Naive thymus-derived CD4-positive, alpha-beta T cell (primary cell): ENCODE measurements at places on chromosomes 13 and 19.

DNA sequence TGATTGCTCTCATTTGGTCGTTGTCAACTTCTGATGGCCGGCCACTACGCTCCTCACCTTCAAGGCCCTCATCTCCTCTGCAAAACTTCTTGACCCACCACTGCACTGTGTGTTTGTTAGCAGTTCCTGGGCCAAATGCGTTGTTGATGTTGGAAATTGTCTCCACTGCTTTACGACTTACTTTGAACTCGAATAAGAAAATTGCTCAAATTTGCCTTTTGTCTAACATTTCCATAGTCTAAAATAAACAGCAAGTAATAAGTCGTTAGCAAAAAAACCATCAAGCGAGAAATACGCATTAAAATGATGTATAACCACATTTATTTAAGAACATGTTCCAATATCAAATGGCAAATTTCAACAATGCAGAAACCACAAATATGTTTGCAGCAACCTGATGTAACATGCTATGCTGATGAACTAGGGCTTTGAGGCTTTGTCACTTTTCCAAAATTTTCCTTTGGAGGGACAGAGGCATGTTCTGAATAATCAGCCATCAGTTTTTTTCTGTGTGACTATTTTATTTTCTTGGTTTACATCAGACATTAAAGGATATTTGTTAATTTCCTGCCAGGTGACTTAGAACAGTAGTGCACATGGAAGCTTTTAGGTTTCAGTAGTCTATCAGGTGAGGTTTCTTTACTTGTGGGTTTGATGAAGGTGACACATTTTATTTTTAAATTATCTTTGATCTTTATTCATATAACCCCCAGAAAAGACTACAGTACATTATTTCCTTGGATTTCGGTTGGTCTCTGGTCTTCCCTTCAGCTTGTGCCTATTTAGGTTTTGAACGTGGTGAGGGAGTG, 74.7 kb upstream of the TEX29 start:
- no peak for DNase-seq

DNA sequence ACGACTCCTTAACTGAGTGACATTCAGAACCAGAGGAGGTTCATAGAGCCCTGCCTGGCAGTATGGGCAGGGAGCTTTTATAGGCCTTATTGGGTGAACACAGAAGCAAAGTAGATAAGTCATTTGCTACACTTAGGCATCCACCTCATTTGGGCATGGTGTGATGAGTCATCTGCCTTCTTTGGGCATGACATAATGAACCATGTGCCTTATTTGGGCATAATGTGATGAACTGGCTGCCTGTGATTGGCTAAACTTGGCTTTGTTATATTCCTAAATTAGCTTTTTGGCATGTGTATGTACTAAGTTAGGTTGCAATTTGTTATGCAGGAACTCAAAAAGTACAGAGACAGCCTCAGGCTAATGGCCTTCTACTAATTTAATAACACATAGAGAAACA, 2210.2 kb upstream of the PCDH20 start:
- DNase-seq = no peak

GRCh38 chr19:39110263-39110967, 15.2 kb upstream of the PAK4 start:
- peak; percentile 33 for DNase-seq

GRCh38 chr13:39362652-39363381, 240.2 kb downstream of the LHFPL6 start:
- no peak for DNase-seq

DNA sequence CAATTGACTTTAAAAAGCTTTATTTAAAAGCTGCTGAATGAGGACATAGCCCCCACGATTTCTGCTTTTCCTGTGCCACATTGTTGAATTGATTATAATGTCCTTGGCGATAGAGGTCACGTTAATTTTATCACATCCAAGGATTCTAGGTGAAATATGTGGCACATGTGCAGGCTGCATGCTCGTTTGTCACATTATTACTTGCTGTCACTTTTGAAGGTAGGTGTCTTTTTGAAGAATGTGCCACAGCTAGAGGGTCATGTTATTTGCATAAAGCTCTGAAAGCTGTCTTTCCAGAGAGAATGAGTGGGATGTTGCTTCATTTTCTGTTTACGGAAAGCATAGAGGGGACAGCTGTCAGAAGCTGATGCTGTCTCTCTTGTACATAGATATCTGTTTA, 927.6 kb upstream of the ATXN8OS start:
- no peak for DNase-seq

DNA sequence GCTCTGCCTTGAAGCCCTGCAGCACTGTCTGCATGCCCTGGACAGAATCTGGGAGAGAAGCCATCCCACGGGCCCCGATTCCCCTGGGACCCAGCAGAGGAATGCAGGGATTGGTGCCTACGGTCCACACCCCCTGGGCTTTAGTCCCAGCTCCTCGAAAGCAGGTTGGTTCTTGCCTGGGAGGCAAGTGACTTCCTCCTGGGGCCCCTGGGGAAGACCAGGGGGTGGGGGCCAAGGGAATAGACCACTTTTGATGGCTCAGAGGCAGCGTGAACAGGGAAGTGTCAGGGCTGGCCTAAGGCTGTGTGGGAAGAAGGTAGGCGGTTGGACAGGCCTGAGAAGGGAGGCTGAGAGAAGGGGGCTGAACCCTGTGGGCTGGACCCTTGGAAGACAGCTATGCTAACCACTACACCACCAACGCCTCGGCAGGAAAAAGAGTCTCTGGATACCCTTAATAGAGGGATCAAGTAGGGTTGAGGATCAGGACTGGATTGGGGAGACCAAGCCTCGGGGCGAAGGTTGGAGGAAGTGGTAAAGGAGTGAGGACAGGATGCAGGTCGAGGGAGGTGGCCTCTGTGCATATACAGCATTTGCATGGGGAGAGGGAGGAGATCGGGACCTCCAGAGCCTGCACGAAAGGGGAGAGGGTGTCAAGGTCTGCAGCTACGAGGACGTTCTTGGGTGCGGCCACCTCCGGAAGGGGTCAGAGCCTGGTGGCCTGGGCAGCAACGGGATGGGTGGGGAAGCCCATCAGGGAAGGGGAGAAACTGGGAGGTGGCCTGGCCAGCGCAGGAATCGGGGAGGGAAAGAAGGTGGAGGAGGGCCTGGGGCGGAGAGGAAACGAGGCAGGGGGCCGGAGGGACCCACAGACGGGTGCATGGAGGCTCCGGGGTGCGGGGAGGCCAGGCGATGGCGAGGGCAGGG, 709 bp downstream of the DPP9 start:
- DNase-seq = no peak

DNA sequence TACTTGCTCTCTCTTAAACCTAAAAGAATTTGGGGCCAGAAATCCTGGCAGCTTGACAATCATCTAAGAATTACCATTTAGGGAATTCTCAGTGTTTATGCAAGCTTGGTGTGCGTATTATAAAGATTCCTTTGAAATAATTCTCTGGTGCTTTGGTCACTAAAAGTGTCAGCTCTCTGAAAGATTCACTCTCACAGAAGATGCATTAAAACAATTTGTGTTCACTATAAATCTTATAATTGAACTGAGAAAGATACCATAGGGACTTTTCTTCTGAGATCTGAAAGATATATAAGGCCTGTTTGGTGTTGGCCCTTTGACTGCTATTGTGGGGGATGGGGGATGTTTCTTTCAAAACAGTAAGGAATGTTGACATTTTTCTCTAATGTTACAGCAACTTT, 27.3 kb downstream of the EPSTI1 start:
- no peak for DNase-seq

DNA sequence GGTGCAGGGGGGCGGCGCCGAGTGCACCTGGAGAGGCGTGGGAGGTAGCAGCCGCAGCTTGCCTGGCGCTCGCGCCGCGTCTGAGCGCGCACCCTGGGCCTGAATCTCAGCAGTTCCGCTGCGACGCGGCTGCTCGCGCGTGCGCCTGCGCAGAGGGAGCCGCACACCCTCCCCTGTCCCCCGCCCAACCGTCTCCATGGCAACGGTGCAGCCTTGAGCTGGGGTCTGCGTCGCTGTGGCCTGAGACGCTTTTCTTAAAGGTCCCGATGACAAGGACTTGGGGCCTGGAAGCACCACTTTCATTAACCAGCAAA, at the start of gene PNMA8B:
Gene PNMA8B (minus strand): TSS at position 82 of the 314 bp plus-strand sequence. CDS start 402 bp downstream, outside the sequence.
- DNase-seq = peak; percentile 67

- DNase-seq = peak; percentile 30
Measured at GRCh38 chr19:45153339-45154063, 7.3 kb downstream of the NKPD1 start.

DNA sequence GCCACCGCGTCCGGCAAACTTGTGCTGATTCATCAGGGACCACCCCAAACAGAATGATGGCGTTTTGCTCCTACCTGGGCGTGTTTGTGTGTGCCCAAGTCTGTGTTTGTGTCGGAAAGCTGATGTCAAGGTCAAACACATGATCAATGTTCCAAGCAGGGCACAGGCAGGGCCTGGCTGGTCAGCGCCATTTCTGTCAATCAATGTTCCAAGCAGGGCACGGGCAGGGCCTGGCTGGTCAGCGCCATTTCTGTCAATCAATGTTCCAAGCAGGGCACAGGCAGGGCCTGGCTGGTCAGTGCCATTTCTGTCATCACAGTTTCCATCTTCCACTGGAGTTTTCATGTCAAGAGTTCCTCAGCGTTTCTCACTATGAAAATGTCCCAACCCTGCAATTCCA, 14.9 kb upstream of the GRTP1 start:
- DNase-seq = no peak

GRCh38 chr19:12669270-12670158, 2.9 kb downstream of the WDR83 start:
- peak; percentile 82 for DNase-seq

DNA sequence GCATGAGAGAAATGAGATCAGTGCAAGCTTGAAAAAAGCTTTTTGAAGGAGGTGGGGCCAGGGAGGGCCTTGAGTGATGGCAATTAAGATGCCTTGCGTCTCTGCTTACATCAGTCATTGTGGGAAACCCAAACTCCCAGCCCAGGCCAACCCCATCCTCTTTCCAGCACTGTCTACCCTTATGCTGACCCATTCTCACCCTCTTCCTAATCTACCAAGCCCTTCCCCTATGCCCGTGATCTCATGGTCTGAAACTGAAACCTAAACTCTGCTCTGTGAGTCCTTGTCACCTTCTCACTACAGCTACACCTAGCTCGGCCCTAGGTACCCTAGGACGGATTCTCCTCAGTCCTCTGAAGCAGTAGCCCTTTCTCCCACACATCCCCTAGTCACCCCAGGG, 36.0 kb upstream of the SERP2 start:
- no peak for DNase-seq

GRCh38 chr13:113639616-113640262, 18.3 kb downstream of the ATP4B start:
- DNase-seq = no peak

DNA sequence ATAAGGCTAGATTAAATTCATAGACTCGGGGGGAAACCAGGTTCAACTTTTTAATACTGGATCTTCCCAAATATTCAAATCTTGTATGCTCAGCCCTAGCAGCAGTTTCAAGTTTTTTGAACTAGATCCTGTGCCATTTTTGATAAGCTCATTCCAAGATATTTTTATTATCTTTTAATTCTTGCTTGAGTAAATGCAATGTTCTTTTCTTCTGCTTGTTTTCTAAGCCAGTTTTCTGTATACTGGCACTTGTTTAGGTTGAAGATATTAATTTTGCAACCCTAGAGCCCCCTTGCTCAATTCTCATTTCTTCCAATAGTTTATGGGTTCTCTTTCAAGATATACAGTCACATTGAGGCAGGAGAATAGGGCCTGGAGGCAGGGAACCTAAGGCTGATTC, 13.1 kb upstream of the PNMA8C start:
- DNase-seq = no peak

- DNase-seq = no peak
Measured at GRCh38 chr19:36128392-36128736, 11.5 kb upstream of the CAPNS1 start.

DNA sequence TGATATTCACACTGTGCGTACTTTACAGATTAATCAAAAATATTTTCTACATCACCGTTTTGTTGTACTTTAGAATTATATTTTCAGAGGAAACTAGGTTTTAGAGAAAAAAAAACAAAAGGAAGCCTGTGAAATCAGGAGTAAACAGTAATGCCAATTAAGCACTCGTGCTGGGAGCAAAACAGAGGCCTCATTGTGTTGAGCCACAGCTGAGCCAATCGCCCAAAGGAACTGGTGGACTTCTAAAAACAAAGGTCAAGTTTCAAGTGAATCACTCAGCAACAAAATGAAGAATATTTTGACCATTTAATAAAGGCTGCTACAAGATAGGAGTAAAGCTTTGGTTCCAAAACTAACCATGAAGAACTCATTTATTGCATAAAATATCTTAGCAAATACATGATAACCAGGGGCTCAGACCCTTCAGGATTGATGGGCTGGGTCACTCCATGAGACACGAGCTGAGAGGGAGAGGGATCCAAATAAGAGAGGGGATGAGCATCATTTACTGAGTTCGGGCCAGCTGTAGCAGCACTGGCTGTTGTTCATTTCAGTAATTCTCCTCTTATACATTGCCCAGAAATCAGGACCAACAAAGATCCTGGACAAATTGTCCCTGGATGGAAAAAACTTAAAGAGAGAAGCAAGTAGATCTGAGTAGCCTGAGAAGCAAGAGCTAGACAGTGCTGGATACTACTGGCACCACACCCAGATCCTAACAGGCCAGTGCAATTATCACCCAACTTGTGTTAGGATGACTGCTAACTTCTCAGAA, 8.3 kb upstream of the NALCN start:
- no peak for DNase-seq

GRCh38 chr19:13461536-13461935, 44.7 kb downstream of the CACNA1A start:
- no peak for DNase-seq

- DNase-seq = no peak
Measured at GRCh38 chr19:58350001-58350861, 3.1 kb downstream of the A1BG start.

GRCh38 chr13:112743451-112744167, 53.8 kb downstream of the ATP11A start:
- DNase-seq = no peak

DNA sequence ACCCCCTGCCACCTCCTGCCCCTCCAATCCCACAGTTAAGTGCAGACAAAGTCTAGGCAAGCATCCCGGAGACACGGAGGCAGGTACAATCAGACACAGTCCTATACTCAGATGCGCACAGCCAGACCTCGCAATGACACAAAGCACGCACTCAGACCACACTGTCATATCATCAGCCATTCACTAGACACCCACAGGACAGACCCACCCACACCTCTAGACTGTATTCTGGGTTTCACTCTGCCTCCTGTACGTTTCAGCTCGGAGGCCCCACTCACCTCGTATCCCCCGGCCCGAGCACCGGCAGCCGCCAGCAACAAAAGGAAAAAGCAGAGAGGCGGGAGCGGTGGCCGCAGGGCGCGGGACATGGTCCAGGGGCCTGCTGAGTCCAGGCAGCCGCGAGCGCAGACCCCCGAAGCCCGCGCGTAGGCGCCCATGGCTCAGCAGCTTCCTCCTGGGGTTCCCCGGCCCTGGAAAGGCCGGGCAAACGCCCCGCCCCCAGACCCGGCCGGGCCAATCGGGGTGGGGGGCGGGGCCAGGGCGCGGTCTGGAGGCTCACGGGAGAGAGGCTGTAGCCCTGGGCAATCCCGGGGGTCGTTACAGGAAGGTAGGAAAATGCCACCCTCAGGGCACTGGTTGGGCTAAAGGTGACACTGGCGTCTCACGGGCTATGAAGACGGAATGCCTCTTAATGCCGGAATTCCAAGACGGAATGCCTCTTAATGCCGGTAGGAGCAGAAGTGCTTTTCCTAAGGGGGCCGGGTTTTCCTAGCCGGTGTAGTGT, at the start of the genes MAN2B1 and WDR83:
Gene MAN2B1 (minus strand): TSS at position 478 of the 784 bp plus-strand sequence. CDS start 41 bp downstream, at position 437.
Gene WDR83 (plus strand): TSS at position 543 of the 784 bp plus-strand sequence. CDS start 2,984 bp downstream, outside the sequence.
- peak; percentile 56 for DNase-seq

GRCh38 chr13:99312493-99312883, 5.3 kb upstream of the GPR183 start:
- no peak for DNase-seq

- no peak for DNase-seq
Measured at GRCh38 chr19:34692549-34692948, 15.1 kb downstream of the ZNF302 start.
